Small intestine (tissue), 16 donors: ENCODE measurements at places on chromosomes 3 and 15.
A peak's percentile ranks its signal among the peaks of the same experiment; 100 is the strongest.

- DNase-seq = no peak
Observed at GRCh38 chr15:85692321-85692720, 102.4 kb downstream of the KLHL25 start.

DNA sequence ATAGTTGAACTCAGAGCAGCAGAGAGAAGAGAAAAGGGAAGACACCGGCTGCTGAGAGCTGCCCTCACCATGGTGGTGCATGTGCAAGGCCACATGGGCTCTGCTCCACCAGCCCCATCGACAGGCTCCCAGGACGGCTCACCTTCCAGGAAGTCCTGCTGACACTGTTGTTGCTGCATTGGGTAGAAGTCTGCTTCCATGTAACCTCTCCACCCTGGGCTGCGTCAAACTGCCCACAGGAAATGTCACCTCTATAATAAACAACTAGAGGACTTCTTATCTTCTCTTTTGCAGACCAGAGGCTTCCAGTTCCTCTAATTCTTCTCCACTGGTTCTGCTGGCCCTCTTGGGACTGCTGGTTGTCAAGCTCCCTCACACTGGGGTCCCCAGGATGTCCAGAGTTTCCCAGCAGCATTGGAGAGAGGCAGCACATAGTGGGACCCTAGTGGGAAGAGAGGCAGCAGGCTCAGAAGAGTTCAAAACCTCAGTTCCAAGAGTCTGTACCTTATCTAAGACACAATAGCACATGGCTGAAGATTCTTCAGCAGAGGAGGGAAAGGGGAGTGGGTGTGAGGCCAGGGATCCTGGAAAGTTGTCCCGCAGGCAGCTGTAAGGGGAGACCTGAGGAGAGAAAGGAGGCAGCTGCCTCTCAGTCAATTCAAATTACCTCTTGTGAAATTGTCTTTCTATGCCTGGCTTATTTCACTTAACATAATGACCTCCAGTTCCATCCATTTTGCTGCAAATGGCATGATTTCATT lies 5.8 kb upstream of the CCR3 start:
- no peak for DNase-seq

DNA sequence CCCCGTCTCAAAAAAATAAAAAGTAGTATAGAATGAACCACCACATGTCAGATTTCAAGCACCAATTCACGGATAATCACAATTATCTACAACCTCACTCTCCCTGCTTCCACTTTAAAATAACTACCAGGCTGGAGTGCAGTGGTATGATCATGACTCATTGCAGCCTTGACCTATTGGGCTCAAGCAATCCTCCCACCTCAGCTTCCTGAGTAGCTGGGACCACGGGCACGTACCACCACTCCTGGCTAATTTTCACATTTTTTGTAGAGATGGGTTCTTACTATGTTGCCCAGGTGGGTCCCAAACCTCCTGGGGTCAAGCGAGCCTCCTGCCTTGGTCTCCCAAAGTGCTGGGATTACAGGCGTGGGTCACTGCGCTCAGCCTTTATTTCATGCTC lies 38.1 kb upstream of the LDHAL6B start:
- no peak for DNase-seq

GRCh38 chr3:98799479-98799878 lies 36.3 kb downstream of the ST3GAL6 start:
- DNase-seq = no peak

DNA sequence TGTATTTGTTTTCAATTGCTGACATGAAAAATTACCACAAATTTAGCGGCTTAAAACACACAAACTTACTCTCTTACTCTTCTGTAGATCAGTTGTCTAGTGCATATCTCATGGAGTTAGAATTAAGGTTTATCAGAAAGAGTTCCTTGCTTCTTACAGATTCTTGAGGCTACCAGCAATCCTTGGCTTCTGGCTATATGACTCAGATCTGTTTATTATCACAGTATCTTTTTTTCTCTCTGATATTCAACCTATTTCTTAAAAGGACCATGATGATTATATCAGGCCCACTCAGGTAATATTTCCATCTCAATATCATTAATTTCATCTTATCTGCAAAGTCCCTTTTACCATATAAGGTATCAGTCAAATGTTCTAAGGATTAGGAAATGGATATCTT lies 263.5 kb upstream of the BCHE start:
- no peak for DNase-seq

DNA sequence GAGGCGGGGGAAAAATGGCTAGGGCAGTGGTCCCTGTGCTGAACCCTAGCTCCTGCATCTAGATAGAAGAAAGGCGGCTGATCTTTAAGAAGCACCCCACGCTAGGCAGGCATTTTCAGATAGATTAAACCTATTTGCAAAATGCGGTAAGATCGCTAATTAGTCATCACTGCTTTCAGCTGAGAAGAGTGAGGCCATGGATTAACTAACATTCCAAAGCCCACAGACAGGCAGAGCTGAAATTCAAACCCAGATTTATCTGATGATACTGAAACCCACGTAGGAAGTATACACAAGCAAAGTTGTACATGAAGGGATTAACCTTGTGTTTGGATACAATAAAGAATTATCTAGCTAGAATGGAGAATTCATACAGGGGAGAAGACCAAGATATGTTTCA lies 4.8 kb downstream of the ADPGK start:
- DNase-seq = no peak

DNA sequence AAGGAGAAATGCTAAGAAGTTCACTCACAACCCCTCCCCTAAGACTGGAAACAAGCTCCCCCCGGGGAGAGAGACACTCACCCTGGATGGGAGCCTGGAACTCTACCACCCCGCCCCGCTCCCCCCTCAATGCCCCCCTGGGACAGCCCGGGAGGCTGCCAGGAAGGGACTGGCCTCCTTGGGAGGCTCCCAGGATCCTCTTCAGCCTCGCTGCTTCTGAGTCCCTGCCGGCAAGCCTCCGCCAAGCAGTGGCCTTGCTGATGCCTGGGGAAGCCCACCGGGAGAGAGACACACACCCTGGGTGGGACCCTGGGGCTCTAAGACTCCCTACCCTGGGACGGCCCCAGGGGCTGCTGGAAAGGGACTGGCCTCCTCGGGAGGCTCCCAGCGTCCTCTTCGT lies 33.4 kb downstream of the CPEB1 start:
- no peak for DNase-seq

- DNase-seq = peak; percentile 68
Observed at GRCh38 chr15:52780172-52780980, 9.8 kb downstream of the ONECUT1 start.

GRCh38 chr3:78322780-78323179 lies 1282.9 kb downstream of the ROBO2 start:
- no peak for DNase-seq

DNA sequence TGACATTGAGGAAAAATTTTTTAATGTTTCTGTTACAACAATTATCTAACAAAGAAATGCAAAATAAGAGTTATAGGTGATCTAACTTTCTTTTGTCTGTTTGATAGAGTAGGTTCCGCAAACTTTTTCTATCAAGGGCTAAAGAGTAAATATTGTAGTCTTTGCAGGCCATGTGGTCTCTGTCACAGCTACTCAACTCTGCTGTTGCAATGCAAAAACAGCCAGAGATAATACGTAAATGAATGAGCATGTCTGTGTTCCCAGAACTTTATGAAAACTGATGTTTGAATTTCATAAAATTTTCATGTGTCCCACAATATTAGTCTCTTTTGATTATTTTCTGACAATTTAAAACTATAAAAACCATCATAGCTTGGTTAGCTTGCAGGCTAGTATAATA lies 73.3 kb downstream of the SLC24A1 start:
- DNase-seq = no peak

DNA sequence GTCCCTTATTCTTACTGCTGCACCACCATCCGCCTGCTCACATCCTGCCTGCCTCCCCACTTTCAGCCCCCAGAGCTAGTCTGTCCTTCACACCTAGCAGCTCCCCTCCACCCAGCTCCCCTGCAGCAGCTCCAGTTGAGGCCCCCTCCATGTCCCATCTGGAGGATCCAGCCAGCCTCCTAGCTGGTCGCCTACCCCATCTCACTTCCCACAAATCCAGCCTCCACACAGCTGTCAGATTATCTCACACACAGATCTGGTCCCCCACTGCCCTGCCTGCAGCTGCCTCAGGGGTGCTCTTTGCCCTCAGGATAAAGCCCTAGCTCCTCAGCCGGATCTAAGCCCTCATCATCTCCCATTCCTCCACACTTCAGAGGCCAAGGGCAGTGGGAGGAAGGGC lies 8.8 kb upstream of the SEMA7A start:
- no peak for DNase-seq

GRCh38 chr3:13951184-13951583 lies 71.3 kb upstream of the WNT7A start:
- peak; percentile 54 for DNase-seq

DNA sequence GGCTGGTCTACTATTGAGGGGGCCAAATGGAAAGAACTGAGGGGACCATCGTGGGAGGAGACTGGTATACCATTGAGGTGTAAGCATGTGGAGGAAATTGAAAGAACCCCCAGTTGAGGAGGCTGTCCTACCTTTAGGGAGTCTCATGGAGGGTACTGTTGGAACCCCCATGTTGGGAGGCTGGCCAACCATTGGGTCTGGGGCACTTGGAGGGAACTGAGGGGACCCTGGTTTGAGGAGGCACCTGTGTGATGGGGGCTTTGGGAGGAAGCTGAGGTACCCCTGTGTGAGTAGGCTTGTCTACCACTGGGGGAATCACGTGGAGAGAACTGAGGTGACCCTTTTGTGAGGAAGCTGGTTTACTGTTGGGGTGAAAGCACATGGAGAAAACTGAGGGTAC lies 157.5 kb downstream of the FBLN2 start:
- DNase-seq = no peak

- peak; percentile 78 for DNase-seq
Observed at GRCh38 chr3:149473357-149474249, 894 bp upstream of the TM4SF4 start.

GRCh38 chr3:181917027-181917426 lies 205.3 kb downstream of the SOX2 start:
- DNase-seq = no peak

DNA sequence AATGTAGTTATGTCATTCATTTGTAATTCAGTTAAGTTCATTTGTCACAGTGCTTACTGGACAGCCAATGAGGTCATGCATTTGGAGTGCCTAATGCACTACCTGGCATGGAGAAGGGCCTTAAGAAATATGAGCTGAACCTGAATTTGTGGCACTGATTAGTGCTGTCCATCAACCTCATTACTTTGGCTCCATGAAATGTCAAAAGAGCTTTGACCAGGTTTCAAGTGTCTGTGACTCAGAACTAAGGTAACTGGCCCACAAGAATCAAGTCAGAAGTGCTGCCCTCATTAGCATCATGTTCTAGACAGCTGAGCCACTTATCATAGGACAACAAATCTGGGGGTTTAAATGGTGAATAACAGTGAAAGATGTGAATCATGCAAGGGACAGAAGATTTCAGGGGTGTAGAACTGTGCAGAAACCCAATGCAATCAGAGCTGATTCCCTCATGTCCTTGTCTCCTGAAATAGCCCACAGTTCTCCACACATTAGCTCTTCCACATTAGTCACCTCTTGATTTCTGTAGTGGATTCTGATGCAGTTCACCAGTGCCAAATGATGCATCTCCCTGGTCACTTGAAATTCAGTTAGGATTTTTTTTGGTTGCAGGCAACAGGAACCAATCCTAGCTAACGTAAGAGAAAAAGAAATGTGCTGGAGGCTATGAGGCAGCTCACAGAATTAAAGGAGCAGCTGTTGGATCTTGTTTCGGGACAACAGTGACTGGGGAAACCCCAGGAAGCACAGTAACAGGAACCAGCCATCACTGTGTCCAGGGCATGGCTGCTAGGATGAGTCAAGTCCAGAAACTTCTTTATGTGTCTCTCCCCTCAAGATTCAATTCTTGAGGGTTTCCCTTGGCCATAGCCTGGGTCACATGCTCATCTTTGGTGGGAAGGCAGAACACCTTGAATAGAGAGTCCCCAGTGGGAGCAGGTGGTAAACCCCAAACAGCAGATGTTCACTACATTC lies 38.7 kb downstream of the CHST2 start:
- DNase-seq = no peak

- no peak for DNase-seq
Observed at GRCh38 chr3:148606979-148607378, 90.7 kb upstream of the AGTR1 start.

GRCh38 chr3:140568842-140569520 lies 108.9 kb upstream of the TRIM42 start:
- DNase-seq = no peak

DNA sequence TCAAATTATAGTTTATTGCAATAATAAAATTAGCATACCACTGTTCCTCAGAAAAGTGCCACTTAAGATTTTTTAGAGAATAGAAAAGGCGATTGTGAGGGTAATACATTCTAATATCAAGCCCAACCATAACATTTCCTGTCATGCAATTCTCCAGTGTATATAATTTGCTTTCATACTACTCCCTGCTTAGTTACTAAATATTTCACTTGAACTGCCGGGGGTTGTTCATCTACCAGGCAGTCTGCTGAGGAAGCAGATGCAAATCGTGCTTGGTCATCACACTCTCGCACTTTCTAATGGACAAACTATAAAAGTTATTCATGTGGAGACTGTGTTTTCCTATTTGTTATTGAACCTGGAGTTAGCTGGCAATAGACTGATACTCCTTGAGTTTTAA lies 645.6 kb upstream of the CBLB start:
- DNase-seq = no peak

DNA sequence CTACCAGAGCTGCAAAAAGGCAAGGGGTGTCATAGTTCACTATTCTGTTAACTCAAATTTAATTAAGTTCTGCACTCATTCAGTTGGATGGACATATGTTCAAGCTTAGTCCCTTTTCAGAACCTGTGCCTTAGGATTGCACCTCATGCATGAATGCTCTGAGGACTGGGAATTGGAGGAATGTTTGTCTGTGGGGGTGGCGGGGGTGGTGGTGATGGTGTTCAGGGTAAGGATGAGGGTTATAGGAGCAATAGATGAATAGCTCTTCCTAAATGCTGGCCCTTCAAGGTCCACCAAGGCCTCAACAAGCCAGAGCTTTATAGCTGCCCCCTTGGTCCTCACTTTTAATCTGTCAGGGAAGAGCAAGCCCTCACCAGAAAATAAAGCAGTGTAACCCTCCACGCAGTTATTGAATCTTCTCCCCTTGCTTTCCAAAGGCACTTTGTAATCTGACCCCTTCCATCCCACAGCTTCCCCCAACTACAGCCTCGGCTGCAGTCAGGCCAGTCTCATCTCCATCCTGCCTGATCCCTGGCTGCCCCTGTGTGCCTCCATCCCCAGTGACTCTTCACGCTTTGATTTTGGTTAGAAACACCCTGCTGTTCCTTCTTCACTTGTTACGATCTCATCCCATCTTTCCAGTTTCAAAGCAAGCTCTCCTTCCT lies 221.6 kb upstream of the LMCD1 start:
- no peak for DNase-seq

- DNase-seq = peak; percentile 72
Observed at GRCh38 chr3:136929977-136930670, 27.7 kb upstream of the IL20RB start.

DNA sequence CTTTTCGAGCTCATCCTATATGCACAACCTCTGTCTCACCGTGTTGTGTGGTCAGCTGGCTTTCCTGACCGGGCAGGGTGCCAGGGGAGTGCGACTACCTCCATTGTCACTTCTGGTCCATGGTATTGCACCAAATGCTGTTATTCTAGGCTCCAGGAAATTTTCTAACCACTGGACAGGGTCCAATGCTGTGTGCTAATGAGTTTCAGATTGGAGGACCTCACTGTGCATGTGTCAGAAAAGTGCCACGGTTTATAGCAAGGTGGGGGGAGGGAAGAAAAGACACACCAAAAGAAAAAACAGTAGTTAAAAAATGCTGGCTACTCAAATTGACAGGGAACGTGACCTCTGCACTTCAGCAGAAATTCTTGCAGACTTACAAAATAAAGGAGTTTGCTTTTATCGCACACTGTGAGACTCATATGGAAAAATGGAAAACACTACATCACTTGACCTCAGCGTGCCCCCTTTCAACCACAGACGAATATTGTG lies 480.1 kb downstream of the FOXP1 start:
- no peak for DNase-seq
